ENCODE measurements at places on chromosomes 5 and 9.

GRCh38 chr5:83035373-83036100 lies 41.7 kb downstream of the TMEM167A start:
- peak; percentile 31 for DNase-seq

DNA sequence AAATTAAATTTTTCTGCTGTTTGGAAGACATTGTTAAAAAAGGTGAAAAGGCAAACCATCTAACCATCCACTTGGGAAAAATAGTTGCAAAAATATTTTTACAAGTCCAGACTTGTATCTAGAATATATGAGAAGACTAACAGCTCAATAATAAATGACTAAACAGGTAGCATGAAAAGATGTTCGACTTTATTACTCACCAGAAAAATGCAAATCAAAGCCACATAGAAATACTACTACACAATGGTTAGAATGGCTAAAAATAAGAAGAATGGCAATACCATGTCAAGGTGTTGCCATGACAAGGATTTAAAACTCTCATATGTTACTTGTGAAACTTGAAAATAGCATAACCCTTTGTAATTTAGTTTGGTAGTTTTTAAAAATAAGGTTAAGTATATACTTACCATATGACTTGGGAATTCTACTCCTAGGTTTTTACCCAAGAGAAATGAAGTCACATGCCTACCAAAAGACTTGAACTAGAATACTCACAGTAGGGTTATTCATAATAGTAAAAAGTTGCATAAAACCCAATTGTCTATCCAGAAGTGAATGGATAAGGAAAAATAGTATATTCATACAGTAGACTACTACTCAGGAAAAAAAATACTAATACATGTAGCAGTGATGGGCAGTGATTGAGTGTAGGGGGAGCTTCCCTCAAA lies 93.8 kb downstream of the VPS13A start:
- no peak for DNase-seq

DNA sequence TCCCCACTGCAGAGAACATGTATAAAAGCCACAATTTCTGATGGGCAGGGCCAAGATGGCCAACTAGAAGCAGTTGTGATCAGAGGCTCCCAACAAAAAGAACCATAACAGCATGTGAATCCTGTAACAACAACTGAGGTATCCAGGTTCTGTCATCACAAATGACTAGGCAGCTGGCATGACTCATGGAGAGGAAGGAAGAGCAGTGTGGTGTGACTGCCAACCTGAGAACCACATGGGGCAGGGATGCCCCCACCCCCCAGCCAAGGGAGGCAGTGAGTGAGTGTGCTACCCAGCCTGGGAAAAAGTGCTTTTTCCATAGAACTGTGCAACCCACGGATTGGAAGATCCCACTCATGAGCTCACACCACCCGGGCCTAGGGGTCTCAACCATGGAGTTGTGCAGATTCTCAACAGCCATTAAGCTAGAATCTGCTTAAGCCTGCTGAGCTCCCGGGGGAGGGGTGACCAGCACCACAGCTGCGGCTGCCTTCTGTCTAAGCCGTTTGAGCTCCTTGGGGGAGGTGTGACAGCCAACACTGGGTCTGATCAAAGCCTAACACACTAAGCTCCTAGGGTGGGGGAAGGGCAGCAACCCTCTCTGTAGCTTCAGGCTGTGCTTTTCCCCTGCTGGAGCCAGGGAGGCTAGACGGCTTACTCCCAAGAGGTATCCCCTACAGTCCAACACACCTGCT lies 80.1 kb upstream of the DMAC1 start:
- no peak for DNase-seq

- DNase-seq = no peak
Observed at GRCh38 chr9:86531273-86531970, 177.2 kb upstream of the TUT7 start.

- DNase-seq = no peak
Observed at GRCh38 chr9:127223266-127223665, 41.3 kb upstream of the GARNL3 start.

DNA sequence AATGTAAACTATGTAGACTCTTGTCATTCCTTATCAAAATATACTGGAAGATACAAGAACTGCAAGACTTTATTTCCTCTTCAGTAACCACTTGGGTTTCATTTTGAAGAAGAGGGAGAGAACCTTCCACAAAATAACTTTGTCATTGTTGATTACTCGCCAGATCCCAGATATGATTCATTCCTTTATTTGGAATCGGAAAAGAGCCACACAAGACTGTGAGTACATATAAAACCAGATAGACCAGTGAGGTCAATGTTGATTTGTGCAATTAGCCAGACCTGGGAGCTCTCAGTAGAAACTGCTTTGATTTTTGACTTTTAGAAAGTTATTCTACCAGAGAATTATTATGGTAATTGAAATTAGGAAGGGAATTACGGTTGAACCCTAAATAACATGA lies 146.1 kb downstream of the TMEM167A start:
- DNase-seq = no peak

- no peak for DNase-seq
Observed at GRCh38 chr9:34633851-34634550, 3.6 kb downstream of the SIGMAR1 start.

DNA sequence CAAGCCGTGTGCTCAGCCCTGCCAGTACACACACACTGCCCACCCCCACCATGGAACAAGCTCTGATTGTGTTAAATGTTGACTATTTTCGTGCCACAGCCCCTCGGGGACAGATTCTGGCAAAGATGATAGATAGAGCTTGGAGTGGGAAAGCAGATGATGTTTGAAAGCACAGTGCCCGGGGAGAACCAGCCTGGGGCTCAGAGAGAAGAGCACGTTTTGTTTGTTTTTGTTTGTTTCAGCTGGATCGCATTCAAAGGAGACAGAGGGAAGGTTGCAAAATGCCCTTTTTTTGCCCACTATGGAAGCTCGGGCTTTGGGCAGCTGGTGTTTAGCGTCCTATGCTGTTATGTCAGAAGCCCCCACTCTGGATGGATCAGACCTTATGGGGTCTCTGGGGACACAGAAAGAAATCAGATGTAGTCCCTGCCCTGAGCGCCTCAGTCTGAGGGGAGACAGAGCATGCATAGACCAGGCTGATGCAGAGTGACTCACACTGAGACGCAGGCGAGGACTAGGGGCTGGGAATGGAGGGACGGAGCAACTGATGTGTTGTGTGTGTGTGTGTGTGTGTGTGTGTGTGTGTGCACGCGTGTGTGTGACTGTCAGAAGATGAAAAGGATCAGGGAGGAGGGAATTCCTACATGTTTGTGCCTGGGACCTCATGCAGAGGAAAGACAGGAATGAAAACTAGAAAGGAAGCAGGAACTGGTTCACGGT lies 229.7 kb downstream of the MELK start:
- peak; percentile 6 for DNase-seq

DNA sequence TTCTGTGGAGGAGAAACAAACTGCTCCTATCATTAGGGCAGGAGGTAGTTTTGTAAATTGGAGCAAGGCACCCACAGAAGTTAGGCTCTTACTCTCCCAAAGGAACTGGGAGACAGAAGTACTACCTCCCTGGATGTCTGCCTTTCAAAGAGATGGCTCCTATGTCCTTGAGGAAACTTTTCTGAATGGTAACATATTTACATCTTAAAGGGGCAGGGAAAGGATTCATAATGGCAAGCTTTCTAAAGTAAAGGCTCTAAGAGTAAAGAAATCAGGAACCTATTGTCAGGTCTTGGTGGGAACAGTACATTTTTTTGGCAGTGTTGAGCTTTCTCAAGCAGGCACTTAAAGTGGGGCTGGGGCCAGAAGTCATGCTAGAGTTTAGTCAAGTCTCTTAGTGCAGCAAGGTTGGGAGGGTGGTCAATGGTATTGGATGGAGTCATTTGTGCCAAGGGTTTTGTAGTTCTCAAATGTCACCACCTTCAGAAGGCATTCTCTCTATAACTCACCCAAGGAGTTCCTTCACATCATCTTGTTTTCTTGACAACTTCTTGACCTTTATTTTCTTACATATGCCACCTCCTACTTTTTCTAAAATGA lies 26.3 kb upstream of the NDFIP1 start:
- no peak for DNase-seq

GRCh38 chr5:176648474-176649194 lies 1.4 kb downstream of the TSPAN17 start:
- DNase-seq = no peak

DNA sequence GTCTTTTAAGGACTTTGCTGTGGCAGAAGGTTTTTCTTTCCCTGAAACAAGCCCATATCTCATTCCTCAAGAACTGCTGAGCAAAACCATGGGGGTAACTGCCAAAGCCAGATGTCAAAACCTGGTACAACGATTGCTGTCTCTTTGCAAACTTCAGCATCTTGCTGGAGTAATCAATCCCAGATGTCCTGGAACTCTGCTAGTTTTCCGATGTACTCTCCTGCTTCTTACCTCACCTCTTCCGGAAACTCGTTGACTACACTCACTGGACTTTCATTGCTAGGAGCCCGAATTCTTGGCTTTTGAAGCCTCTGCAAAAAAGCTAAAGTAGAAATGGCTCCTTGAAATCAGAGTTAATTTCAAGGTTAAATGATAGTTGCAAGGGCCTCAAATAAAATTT lies 23.3 kb downstream of the RAD1 start:
- peak; percentile 93 for DNase-seq

DNA sequence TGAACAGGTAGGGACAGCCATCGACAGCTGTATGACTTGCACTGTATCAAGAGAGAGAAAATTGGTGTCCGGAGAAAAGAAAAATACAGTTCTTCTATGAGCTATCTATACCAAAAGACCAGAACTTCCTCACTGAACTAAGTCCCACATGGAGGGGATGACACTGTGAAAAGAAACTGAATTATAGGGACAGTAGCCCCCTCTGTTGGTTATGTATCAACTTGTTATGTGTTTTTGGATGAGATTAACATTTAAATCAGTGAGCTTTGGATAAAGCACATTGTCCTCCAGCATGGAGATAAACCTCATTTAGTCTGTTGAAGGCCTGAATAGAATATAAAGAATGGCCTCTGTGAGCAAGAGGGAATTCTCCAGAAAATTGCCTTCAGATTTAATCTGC lies 176.6 kb upstream of the SH3GL2 start:
- DNase-seq = no peak

DNA sequence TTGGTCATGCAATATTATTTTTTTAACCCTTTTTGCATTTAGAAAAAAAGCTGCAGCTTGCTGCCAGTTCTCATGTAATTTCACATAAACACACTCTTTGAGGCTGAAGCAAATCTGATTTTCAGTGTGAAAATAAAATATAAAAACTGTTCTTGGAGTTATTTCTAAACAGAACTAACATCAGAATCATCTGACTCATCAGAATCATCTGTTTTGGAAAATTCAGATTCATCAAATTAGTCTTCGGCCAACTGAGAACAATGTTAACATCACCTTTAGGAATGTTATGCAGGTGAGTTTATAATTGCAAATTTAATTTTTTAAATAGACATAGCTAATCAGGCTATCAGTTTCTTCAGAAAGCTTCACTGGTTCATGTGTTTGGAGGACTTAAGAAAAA lies 45.3 kb downstream of the ZCCHC7 start:
- DNase-seq = no peak

DNA sequence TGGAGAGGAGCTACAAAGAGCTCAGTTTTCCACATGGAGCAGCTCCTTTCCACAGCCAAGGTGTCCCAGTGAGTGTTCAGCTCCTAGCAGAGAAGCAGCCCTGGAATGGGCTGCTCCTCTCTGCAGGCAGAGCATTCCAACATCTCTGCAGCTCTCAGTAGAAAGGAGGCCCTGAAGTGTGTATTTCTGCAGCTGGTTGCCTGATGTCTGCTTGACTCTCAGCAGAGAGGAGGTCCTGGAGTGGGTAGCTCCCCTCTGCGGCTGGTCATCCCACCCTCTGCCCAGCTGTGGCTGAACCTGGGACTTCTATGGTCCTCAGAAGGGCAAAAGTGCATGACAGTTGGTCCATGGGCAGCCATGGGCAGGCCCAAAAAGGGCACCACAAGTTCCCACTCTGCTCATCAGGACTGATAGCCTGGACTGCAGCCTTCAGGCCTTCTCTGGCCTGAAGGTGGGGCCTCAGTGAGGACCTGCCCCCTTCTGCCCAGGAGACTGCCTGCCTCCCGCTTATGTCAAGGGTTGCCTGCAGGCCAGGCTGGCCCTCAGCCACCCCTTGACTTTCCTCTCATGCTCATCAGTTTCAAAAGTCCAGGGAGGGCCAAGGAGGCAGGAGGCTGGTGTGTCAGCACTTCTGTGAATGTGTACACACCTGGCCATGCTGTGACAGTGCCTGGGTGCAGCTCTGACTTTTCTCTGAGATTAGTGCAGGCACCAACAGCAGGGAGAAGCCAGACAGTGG lies 605.9 kb upstream of the FAM174A start:
- DNase-seq = no peak

DNA sequence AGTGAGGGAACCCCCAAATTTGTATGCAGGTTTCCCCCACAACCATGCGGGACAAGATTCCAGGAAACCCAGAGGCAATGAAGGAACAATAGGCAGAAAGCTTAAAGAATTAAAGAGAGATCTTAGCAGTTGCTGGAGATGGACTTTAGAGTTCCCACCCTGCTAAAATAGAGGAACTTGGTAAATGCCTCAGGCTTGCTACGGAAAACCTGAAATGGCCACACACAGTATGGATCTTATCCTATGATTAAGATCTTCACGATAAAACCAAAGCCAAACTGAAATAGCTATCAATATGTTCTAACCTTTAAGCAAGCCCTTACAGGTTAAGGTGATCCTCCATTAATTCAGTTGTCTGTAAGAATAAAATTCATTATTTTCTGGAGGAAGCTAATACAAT lies 148.3 kb downstream of the RANBP17 start:
- no peak for DNase-seq

GRCh38 chr5:65184780-65185179 lies 296.9 kb downstream of the ADAMTS6 start:
- DNase-seq = no peak

DNA sequence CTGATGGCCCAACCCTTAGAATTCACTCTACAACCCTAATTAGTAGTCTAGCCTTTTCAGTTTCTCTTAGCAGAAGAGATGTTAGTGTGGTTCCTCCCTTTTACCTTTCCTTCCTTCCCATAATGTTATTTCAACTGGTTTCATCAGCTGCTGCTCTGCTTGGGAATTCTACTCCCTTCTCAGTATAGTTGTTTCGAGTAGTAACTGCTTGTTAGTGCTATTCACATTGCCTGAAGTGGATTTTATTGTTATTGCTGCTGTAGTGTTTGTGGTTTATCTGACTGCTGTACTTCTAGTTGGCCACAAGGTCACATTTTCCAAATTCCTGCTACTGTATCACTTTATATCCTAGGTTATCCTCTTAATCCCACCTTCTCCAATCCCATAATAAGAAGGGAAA lies 29.7 kb downstream of the SMIM15 start:
- peak; percentile 38 for DNase-seq

- no peak for DNase-seq
Observed at GRCh38 chr9:96085491-96086143, 210.1 kb downstream of the ERCC6L2 start.

DNA sequence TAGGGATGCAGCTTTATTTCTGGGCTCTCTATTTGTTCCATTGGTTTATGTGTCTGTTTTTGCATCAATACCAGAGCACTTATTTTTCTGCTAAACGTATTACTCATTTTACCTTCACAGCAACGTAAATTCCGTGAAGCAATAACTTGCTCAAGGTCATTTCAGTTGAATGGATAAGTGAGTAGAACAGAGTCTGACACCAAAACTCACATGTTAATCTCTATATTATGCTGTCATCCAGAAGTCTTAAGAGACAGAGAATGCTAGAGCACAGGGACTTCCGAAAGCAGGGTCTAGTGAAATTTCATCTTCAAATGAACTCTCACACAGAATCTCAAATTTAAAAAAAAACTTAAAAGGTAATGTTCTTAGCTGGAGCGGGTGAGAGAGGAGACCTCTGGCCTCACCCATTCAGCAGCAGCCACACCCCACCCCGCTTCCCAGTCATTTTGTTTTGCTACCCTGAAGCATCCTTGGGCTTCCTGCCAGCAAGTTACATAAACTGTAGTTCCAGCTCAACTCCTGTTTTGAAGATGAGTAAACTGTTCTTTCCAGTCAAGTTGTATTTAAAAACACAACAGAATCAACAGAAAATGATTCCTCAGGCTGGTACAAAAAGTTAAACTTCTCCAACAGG lies 69.3 kb downstream of the TRIM36 start:
- peak; percentile 13 for DNase-seq
